ENCODE measurements at places on chromosomes 11 and 22. TPM values are rescaled to one million over a fixed set of nuclear protein-coding genes. Genes with fewer than 3 reads are reported as not detected.

Gene OR5A1
- total RNA-seq: not detected

Gene AIFM3
- total RNA-seq: 0.75 TPM

Gene SGSM1
- total RNA-seq: 0.25 TPM

Gene PRG3
- total RNA-seq: 4.9 TPM

Gene FOLH1
- 7.4 TPM for total RNA-seq

Gene CENPM
- 26.3 TPM for total RNA-seq

Gene NPTXR
- total RNA-seq: 0.05 TPM

- peaks cover 9% of the 10 kb centered on the region for H3K36me3 ChIP-seq
- no peaks in the 10 kb centered on the region for H3K27me3 ChIP-seq
- H3K4me1 ChIP-seq: peaks cover 73% of the 10 kb centered on the region
Measured at GRCh38 chr22:24521791-24522245, 26.7 kb downstream of the UPB1 start.

GRCh38 chr11:3642071-3642951, 519 bp upstream of the ART5 start:
- peak; percentile 83 for DNase-seq
- H3K4me3 ChIP-seq: peak overlapping the region; percentile 62
- H3K27ac ChIP-seq: no peak overlapping the region
- H3K27me3 ChIP-seq: no peaks in the 10 kb centered on the region
- peaks cover 9% of the 10 kb centered on the region for H3K4me1 ChIP-seq
- no peaks in the 10 kb centered on the region for H3K36me3 ChIP-seq

DNA sequence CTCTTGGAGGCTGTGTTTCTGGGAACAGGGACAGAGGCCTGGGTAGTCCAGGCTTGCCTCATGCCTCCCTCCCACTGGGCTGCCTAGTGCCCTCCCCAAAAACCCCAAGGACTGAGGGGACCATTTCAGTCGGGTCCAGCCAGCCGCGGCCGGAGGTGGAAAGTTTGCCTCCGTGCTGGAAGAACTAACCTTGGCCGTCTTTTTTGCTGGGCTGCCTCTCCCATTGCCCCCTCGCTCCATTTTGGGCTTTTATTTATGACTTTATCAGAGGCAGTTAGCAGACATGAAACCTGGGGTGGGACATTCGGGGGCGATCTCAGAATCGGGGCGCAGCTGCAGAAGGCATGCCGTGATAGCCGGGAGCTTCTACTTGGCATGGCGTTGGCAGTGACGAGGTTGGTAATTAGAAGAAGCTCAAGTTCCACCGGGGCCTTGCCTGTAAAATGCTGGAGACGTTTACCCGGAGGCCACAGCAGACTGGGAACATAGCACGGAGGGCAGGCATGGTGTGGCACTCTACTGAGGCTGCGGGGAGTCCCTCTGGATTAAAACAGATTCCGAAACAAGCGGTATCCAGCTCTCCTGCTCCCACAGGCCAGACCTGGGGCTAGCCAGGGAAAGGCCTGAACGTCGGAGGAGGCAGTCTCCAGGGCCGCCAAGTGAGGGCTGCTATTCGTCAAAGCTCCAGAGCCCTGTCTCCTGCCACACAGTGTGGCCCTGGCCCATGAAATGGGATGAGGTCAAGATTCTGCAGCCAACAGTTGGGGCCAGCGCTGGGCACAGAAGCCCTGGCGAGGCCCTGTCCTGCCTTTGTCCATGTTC, 76.4 kb upstream of the PPARA start:
- no peaks in the 10 kb centered on the region for H3K36me3 ChIP-seq
- H3K27me3 ChIP-seq: no peaks in the 10 kb centered on the region
- H3K4me3 ChIP-seq: peak overlapping the region; percentile 96

DNA sequence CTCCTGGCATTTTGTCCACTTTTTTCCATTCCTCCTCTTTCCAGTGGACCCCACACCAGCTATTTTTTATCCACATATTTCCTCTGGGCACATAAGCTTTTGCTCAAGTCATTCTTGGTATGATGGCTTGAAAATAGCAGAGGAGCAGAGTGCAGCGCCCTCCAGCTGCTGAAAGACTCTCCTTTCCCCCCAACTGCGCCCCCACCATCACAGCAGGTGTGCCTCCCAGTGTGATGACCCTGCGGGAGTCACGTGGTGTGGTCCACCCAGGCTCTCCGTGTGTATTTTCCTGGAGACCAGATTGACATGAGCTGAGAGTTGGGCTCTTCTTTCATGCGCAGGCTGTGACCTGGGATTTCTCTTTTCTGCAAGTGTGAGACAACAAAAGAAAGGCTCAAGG, 1241.6 kb downstream of the TBC1D22A start:
- no peak overlapping the region for H3K27ac ChIP-seq
- H3K36me3 ChIP-seq: no peaks in the 10 kb centered on the region
- DNase-seq: no peak
- no peaks in the 10 kb centered on the region for H3K4me1 ChIP-seq

DNA sequence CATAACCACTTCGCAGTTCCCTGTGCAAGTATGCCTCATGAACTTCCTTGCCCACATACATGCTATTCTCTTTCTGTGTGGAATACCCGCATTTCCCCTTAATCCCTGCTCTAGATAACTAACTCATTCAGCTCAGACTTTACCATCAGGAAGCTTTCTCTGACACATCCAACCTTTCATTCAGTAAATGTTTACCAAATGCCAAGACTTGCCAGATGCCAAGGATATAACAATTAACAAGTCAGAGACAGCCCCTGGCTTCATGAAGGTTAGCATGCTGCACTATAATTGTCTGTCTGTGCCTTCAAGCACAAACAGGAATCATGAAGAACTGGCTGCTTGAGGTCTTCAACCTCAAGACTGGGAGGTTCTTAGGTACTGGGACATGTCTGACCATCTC, 71.2 kb upstream of the GDPD4 start:
- H3K4me3 ChIP-seq: no peak overlapping the region
- no peak for DNase-seq
- H3K27me3 ChIP-seq: no peaks in the 10 kb centered on the region
- no peak overlapping the region for H3K27ac ChIP-seq
- H3K4me1 ChIP-seq: no peaks in the 10 kb centered on the region
- peaks cover 2% of the 10 kb centered on the region for H3K36me3 ChIP-seq

DNA sequence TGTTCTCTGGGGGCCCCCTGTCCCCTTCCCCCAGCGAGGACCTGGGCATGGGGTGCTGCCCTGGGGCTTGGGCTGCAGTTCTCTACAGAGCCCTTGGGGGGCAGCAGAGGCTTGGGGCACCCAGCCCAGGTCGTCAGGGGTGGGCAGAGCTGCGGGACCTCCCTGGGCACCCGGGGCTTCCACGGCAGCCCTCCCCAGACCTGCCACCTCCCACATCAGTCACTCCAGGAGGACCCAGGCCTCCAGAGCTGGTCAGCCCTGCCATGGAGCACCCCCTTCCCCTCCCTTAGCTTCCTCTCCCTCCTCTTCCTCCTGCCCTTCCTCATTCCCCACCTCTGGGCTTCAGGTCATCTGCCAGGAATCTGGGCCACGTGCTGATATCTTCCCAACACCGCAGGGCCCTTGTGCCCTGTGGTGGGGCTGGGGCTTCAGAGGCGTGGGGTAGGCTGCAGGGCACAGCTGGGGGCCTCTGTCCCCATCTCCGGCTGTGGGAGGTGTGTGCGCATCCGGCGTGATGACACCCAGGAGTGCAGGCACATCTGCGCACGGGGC, 5.8 kb downstream of the TSPAN4 start:
- H3K27ac ChIP-seq: no peak overlapping the region
- H3K27me3 ChIP-seq: no peaks in the 10 kb centered on the region
- H3K36me3 ChIP-seq: no peaks in the 10 kb centered on the region
- peak; percentile 72 for DNase-seq
- H3K4me1 ChIP-seq: peaks cover 15% of the 10 kb centered on the region

DNA sequence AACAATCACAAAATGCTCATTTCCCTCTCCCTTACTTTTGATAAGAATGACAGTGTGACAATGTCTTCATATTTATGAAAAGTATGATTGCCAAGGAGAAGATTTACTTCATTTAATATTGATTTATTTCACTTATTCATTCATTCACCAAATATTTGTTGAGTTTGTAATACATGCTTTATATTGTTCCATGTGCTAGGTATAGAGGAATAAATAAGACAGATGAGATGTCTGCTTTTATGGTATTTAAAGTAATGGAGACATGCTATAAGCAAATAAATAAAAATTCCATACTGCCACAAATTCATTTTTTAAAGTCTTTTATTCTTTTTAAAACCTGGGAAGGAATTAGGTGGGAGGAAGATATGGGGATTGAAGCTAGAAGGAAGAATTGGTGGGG, 289.4 kb downstream of the GUCY1A2 start:
- no peaks in the 10 kb centered on the region for H3K36me3 ChIP-seq
- H3K27ac ChIP-seq: no peak overlapping the region
- DNase-seq: no peak
- no peaks in the 10 kb centered on the region for H3K4me1 ChIP-seq
- no peaks in the 10 kb centered on the region for H3K27me3 ChIP-seq
- H3K4me3 ChIP-seq: no peak overlapping the region

DNA sequence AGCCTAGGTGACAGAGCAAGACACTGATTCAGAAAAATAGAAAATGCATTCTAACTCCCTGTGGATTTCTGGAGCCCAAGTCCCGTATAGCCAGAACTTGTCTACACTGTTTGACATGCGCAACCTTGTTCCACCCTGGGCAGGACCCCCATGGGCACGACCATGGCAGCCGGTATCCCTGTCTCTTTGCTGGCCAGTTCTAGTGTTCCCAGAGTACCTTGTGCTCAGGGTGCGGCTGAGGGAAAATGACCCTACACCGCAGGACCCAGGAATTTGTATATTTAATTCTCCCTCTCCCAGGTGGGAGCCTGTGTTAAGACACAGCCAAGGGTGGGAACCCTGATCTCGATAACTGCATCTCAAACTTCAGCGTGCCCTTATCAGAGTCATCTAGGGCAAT, 36.7 kb upstream of the RIC3 start:
- no peak overlapping the region for H3K27ac ChIP-seq
- no peak overlapping the region for H3K4me3 ChIP-seq
- no peak for DNase-seq
- H3K4me1 ChIP-seq: no peaks in the 10 kb centered on the region
- no peaks in the 10 kb centered on the region for H3K27me3 ChIP-seq
- H3K36me3 ChIP-seq: no peaks in the 10 kb centered on the region

DNA sequence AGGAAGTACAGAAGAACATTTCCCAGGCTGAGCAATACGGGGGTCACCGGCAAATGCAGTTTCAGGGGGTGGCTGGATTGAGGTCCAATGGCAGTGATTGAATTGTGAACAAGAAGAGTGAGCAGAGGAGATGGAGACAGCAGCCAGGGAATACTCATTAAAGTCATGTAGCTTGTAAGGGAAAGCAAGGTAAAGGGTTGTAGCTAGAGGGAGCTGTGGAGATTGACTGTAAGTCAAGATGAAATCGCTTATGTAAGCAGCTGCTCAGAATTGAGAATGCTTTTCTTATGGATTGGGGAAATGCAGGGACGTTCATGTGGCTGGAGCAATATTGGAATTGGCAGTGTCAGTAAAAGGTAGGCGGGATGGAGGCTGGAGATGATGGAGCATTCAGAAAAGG, 111.4 kb upstream of the TBCEL start:
- no peak overlapping the region for H3K27ac ChIP-seq
- H3K4me1 ChIP-seq: no peaks in the 10 kb centered on the region
- DNase-seq: no peak
- H3K4me3 ChIP-seq: no peak overlapping the region
- no peaks in the 10 kb centered on the region for H3K36me3 ChIP-seq

DNA sequence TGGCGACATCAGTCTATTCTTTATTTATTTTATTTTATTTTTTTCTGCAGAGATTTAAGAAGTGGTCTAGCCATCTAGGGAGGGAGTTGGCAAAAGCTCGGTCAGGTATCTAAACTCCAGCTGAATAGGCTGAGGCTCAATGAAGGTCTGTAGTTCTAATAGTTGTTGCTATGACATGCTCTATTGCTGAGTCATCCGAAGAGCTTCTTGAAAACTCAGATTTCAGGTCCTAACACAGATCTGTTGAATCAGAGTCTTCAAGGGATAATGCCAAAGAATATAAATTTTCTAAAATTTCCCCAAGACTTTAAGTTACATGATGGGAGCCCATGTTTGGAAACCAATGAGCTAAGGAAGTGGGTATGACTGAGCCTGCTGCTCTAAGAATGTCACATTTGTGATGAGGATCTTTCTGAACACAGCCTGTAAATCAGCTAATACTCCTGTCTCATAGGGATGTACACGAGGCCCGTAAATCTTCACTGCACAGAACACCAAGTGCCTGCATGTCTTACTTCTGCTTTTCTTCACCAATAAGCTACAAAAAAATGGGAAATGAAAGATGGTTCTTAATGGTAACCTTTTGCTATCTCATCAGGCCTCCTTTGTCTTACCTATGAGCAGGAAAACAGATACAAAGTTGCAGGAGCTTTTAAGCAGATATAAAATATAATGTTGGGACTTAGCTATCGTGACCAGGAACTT, 901.4 kb upstream of the API5 start:
- DNase-seq: no peak
- H3K4me1 ChIP-seq: no peaks in the 10 kb centered on the region
- H3K4me3 ChIP-seq: no peak overlapping the region

DNA sequence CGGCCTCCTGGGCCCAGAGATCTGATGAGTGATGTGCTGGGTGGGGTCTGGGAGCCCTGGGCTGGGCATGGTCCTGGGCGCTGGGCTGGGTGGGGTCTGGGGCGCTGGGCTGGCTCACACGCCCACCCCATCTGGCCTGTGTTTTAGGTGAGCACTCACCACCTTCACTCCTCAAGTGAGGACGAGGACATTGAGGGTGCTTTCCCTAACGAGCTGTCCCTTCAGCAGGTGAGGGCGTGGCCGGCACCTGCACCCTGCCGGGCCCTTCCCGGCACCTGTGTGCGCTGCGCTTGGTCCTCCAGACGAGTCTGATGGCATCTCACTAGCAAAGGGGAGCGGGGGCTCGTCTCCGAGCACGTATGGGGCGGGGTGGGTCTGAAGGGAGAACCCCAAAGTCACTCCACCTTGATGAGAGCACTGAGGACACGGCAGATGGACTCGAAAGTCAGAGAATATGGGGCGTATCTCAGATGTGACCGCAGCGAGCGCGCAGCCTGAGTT, 37.9 kb downstream of the SBF1 start:
- H3K36me3 ChIP-seq: peaks cover 54% of the 10 kb centered on the region
- no peaks in the 10 kb centered on the region for H3K27me3 ChIP-seq
- no peaks in the 10 kb centered on the region for H3K4me1 ChIP-seq

DNA sequence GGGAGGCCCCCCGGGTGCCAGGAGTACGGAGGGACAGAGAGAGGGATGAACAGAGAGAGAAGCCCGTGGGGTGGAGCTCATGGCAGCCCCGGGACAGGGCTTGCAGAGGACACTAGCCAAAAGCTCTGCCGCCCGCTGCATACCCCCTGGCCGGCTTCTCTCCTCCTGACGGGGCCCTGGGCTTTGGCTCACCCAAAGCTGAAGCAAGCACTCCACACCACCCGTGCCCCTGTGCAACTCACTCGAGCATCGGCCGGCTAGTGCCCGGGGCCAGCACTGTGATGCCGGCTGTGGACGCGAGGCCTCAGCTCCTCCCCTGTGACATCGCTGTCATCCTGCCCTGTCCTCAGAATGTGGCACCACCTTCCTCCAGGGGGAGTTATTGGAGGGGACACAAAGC, 429.6 kb downstream of the BRD1 start:
- H3K27ac ChIP-seq: no peak overlapping the region
- H3K36me3 ChIP-seq: no peaks in the 10 kb centered on the region
- peaks cover 9% of the 10 kb centered on the region for H3K27me3 ChIP-seq
- H3K4me1 ChIP-seq: no peaks in the 10 kb centered on the region
- no peak overlapping the region for H3K4me3 ChIP-seq

GRCh38 chr11:80365076-80365725, 924.4 kb upstream of the TENM4 start:
- no peak overlapping the region for H3K27ac ChIP-seq
- H3K36me3 ChIP-seq: no peaks in the 10 kb centered on the region
- no peak for DNase-seq
- H3K27me3 ChIP-seq: no peaks in the 10 kb centered on the region
- H3K4me1 ChIP-seq: no peaks in the 10 kb centered on the region
- no peak overlapping the region for H3K4me3 ChIP-seq

GRCh38 chr11:1917523-1918435, 1.7 kb upstream of the TNNT3 start:
- DNase-seq: no peak
- H3K36me3 ChIP-seq: no peaks in the 10 kb centered on the region
- H3K27ac ChIP-seq: no peak overlapping the region
- H3K27me3 ChIP-seq: no peaks in the 10 kb centered on the region
- H3K4me1 ChIP-seq: no peaks in the 10 kb centered on the region
- no peak overlapping the region for H3K4me3 ChIP-seq

Measured in liver (tissue), 10 donors.